ENCODE measurements at places on chromosomes 4 and X. TPM values are rescaled to one million over a fixed set of nuclear protein-coding genes. Genes with fewer than 3 reads are reported as not detected.

DNA sequence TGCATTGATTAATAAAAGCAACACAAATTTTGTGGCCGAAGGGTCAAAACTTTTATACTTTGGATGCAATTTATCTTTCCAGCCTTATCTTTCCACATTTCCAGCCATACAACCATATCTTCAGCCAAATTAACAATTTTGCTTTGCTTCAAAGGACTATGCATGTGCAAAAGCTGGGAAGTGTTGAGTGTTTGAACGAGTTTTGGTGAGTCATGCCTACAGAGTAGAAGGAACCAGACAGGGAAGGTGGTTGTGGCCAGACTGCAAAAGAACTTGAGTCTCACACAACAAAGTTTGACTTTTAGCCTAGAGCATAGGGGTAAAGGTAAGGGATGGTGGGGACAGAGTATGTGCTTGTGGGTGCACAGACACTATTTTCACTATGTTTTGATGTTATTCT, 53.0 kb upstream of the GABRA2 start:
- peak; percentile 53 for DNase-seq
- no peak overlapping the region for H3K4me3 ChIP-seq
- H3K27ac ChIP-seq: no peak overlapping the region
- H3K36me3 ChIP-seq: no peaks in the 10 kb centered on the region
- peaks cover 30% of the 10 kb centered on the region for H3K4me1 ChIP-seq

DNA sequence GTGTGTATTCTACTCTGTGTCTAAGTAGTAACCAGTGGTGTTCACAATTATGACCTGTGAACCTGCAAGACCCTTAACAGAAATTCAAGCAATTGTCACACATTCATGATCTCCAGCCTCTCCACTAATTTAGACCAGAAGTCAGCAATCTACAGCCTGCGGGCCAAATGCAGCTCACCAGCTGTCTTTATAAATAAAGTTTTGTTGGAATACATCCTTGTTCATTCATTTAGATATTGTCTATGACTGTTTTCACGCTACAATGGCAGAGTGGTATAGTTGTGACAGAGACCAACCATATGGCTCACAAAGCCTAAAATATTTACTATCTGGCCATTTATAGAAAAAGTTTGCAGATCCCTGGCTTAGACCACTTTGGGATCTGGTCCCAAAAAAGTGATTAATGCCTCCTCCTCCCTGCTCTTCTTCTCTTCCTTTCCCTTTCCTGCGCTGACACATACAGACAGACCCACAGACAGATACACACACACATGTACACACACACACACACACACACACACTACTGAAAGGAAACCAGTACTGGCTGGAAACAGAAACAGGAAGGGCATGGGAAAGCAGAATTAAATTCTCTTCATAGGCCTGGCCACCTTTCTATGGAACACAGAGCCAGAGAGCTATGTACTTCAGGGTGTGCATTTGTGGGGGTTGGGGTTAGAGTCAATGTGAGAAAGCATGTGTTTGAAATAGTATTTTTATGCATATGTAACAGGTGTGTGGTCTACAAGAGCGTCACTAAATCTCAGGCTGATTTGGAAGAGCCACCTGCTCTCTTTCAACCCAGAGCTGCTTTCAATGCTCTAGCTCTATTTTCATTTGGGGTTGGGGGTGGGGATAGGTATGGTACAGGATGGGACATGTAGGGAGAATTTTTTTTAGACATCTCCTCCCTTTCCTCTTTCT, 49.7 kb upstream of the TMEM164 start:
- H3K27me3 ChIP-seq: peaks cover 64% of the 10 kb centered on the region
- H3K4me3 ChIP-seq: no peak overlapping the region
- H3K36me3 ChIP-seq: no peaks in the 10 kb centered on the region
- peaks cover 17% of the 10 kb centered on the region for H3K4me1 ChIP-seq
- DNase-seq: no peak
- no peak overlapping the region for H3K27ac ChIP-seq

DNA sequence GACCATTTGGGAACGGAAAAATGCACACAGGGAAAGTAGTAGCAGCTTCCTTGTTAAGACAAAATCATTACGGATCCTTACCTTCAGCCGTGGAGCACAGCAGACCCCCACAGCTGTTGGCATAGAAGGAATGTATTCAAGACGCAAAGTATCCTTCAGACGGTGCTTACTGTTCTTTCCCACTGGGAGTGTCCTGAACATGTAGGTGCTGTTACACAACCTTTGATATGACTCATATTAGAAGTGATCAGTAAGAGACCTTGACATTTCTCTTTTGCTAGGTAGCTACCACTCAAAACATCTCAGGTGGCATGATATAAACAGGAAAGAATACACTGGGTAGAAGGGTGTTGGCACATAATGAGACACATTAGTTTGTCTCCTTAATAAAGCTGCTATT, 154.0 kb upstream of the FMR1 start:
- peaks cover 23% of the 10 kb centered on the region for H3K4me1 ChIP-seq
- peak overlapping the region; percentile 47 for H3K4me3 ChIP-seq
- H3K36me3 ChIP-seq: no peaks in the 10 kb centered on the region
- peak overlapping the region; percentile 14 for H3K27ac ChIP-seq
- H3K27me3 ChIP-seq: no peaks in the 10 kb centered on the region

- H3K27ac ChIP-seq: no peak overlapping the region
- H3K36me3 ChIP-seq: no peaks in the 10 kb centered on the region
- no peaks in the 10 kb centered on the region for H3K27me3 ChIP-seq
- H3K4me1 ChIP-seq: no peaks in the 10 kb centered on the region
These were observed 11.4 kb upstream of the SLC39A8 start for GRCh38 chr4:102356562-102357202.

- H3K4me1 ChIP-seq: no peaks in the 10 kb centered on the region
- H3K36me3 ChIP-seq: no peaks in the 10 kb centered on the region
- no peak for DNase-seq
These were observed 110.8 kb upstream of the H2AZ1 start for GRCh38 chr4:100060765-100061416.

DNA sequence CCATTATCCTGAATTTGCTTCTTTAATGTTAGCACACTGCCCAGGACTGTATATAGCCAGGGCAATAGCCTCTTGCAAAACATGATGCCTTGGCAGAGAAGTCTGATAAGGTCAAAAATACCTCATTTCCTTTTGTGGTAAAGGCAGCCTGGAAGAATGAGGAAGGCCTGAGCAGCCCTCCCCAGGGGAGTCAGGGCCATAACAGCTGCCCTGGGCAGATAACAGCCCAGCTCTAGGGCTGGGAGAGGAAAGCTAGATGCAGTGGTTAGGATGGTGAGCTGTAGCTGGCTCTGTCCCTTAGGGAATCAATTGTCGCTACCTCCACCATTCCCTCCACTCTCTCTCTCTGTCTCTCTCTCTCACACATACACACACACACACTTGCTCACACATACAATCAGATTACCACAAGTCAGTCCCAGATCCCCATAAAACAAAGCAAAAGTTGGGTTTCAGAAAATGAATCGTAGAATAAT, 29.2 kb downstream of the EFHC2 start:
- no peak overlapping the region for H3K4me3 ChIP-seq
- H3K36me3 ChIP-seq: no peaks in the 10 kb centered on the region
- H3K27ac ChIP-seq: no peak overlapping the region
- peaks cover 52% of the 10 kb centered on the region for H3K27me3 ChIP-seq

GRCh38 chr4:101271516-101271915, 75.8 kb downstream of the PPP3CA start:
- no peak overlapping the region for H3K4me3 ChIP-seq
- no peak overlapping the region for H3K27ac ChIP-seq

DNA sequence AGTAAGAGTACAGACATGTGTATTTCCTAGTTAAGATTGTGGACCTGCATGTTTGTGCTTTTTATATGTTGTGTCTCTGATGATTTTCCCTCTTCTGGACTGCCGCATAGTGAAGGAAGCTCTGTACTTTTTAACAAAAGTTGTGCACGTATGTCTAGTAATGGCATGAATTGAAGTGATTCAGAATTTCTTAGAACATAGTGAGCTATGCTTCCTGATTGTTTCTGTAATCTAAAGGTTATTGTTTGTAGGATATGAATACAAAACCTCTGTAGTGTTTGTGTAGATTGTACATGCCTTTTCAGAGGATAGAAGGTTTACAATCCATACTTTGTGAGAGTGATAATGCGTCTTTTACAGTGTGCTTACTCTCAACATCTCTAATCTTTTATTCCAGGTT, 37.0 kb upstream of the NUDT6 start:
- no peak overlapping the region for H3K4me3 ChIP-seq
- H3K36me3 ChIP-seq: peaks cover 11% of the 10 kb centered on the region
- no peak for DNase-seq
- no peaks in the 10 kb centered on the region for H3K27me3 ChIP-seq

GRCh38 chr4:101224358-101225218, 122.7 kb downstream of the PPP3CA start:
- H3K36me3 ChIP-seq: no peaks in the 10 kb centered on the region
- no peaks in the 10 kb centered on the region for H3K27me3 ChIP-seq
- H3K4me3 ChIP-seq: no peak overlapping the region
- no peak overlapping the region for H3K27ac ChIP-seq
- no peak for DNase-seq

DNA sequence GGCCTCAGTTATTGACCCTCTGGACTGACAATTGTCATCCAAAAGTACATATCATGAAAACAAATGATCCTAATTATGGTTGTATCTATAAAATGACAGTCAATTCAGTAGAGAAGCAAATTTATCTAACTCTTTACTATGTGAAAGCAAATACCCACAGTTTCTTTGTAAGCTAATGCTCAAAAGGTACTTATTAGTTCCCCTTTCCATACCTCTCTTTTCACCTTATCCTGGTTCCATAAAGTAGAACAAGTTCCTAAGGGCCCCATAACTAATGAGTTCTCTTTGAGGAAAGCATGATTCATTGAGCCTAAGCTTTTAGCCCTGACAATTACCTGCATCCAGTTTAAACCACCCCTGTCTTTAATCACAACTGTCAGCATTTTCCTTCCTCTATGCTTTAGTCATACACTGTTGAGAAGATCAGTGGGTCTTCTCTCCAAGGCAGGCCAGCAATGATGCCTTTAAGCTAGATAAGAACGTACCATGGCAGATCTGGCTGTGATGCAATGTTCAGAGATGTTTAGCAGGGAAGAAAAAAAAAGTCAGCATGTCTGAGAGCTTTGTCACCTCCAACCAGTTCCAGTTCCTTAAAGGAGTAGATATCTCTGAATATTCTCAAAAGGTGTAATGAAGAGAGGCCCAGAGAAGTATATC, 179.7 kb upstream of the RASGEF1B start:
- H3K27me3 ChIP-seq: no peaks in the 10 kb centered on the region
- H3K36me3 ChIP-seq: no peaks in the 10 kb centered on the region

- DNase-seq: peak; percentile 62
- H3K36me3 ChIP-seq: no peaks in the 10 kb centered on the region
- no peaks in the 10 kb centered on the region for H3K4me1 ChIP-seq
- peak overlapping the region; percentile 2 for H3K27ac ChIP-seq
These were observed 422.3 kb downstream of the STPG2 start for GRCh38 chr4:97720869-97721432.

GRCh38 chrX:13254076-13254785, 65.6 kb downstream of the ATXN3L start:
- DNase-seq: peak; percentile 76
- no peak overlapping the region for H3K4me3 ChIP-seq
- peaks cover 4% of the 10 kb centered on the region for H3K36me3 ChIP-seq
- peaks cover 27% of the 10 kb centered on the region for H3K27me3 ChIP-seq

- DNase-seq: no peak
- no peak overlapping the region for H3K4me3 ChIP-seq
- no peaks in the 10 kb centered on the region for H3K36me3 ChIP-seq
- H3K27me3 ChIP-seq: no peaks in the 10 kb centered on the region
- no peak overlapping the region for H3K27ac ChIP-seq
These were observed 26.8 kb downstream of the PDGFRA start for GRCh38 chr4:54255881-54256280.

GRCh38 chrX:22395372-22395771, 122.7 kb downstream of the CBLL2 start:
- H3K27me3 ChIP-seq: peaks cover 58% of the 10 kb centered on the region
- H3K4me3 ChIP-seq: no peak overlapping the region
- no peak overlapping the region for H3K27ac ChIP-seq
- H3K4me1 ChIP-seq: peaks cover 17% of the 10 kb centered on the region
- DNase-seq: peak; percentile 52

- DNase-seq: no peak
- no peaks in the 10 kb centered on the region for H3K36me3 ChIP-seq
- H3K4me1 ChIP-seq: no peaks in the 10 kb centered on the region
- no peaks in the 10 kb centered on the region for H3K27me3 ChIP-seq
- no peak overlapping the region for H3K4me3 ChIP-seq
These were observed 331.5 kb upstream of the PABPC4L start for GRCh38 chr4:134533068-134533467.

- no peak overlapping the region for H3K27ac ChIP-seq
- H3K27me3 ChIP-seq: no peaks in the 10 kb centered on the region
- no peaks in the 10 kb centered on the region for H3K36me3 ChIP-seq
- no peak for DNase-seq
- H3K4me3 ChIP-seq: no peak overlapping the region
These were observed 39.4 kb upstream of the NR3C2 start for GRCh38 chr4:148481636-148482035.

DNA sequence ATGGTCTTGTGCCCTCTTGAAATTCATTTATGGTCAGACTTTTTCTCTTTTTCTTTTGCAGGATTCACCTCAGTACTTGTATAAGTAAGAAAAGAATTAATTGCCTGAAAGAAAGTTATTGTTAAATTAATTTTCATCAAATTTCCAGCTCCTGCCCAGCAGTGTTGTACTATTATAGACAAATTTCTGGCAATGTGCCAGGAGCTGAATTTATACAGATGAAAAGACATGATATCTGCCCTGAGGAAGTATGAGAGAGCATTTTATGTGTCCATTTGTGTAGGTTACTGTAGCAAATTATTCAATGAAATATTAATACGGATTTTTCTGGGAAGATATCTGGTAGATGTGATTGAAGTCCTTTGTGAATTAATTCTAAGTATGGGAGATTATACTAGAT, 2371.5 kb upstream of the TENM3 start:
- no peak overlapping the region for H3K27ac ChIP-seq
- H3K4me1 ChIP-seq: no peaks in the 10 kb centered on the region
- DNase-seq: no peak
- H3K36me3 ChIP-seq: no peaks in the 10 kb centered on the region
- H3K4me3 ChIP-seq: no peak overlapping the region

The ZNF185 gene
- 17.8 TPM for total RNA-seq

The NDST3 gene
- not detected for total RNA-seq

The EGF gene
- not detected for total RNA-seq

The RHOXF1 gene
- total RNA-seq: not detected

The FAM114A1 gene
- total RNA-seq: 22.7 TPM

The TCEAL7 gene
- not detected for total RNA-seq

The ALAS2 gene
- total RNA-seq: not detected

The GABRB1 gene
- total RNA-seq: not detected

The SCD5 gene
- 3.5 TPM for total RNA-seq

The HTR2C gene
- not detected for total RNA-seq

The ARHGAP4 gene
- 2.3 TPM for total RNA-seq

The PTPN13 gene
- 23.0 TPM for total RNA-seq
